ENCODE measurements at places on chromosomes 11 and 22.

DNA sequence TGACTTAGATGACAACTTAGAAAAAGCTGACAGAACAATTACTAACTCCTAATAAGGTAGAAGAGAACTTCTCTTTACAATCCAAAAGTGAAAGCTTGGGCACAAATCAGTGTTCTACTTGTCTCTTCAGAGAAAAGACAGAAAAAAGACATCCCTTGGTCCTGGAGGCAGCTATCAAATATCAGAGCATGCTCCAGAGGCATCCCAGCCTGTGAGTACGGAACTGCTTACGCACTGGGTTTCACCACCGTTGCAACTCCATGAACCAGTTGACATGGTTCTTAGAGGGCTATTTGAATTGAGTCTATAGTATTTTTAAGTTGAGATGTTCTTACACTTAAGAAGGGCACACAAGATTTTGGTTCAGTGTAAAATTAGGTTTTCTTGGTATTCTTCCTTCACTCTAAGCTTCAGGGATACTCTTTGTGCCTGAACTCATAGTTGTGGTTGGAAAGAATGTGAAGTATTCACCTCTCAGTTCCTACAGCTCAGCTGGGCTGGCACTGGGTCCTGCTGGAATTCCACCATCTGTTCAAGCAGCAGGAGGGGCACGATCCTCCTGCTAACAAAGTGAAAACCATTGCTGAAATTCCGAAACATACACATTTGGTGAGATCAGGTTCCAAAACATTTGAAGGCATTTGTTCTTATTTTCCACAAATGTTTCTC is 6.3 kb downstream of the AKIP1 start:
- DNase-seq, result no peak

GRCh38 chr11:91997226-91997625 is 227.4 kb upstream of the FAT3 start:
- no peak for DNase-seq

GRCh38 chr11:66314561-66315497 is 2.0 kb downstream of the CD248 start:
- no peak for DNase-seq

DNA sequence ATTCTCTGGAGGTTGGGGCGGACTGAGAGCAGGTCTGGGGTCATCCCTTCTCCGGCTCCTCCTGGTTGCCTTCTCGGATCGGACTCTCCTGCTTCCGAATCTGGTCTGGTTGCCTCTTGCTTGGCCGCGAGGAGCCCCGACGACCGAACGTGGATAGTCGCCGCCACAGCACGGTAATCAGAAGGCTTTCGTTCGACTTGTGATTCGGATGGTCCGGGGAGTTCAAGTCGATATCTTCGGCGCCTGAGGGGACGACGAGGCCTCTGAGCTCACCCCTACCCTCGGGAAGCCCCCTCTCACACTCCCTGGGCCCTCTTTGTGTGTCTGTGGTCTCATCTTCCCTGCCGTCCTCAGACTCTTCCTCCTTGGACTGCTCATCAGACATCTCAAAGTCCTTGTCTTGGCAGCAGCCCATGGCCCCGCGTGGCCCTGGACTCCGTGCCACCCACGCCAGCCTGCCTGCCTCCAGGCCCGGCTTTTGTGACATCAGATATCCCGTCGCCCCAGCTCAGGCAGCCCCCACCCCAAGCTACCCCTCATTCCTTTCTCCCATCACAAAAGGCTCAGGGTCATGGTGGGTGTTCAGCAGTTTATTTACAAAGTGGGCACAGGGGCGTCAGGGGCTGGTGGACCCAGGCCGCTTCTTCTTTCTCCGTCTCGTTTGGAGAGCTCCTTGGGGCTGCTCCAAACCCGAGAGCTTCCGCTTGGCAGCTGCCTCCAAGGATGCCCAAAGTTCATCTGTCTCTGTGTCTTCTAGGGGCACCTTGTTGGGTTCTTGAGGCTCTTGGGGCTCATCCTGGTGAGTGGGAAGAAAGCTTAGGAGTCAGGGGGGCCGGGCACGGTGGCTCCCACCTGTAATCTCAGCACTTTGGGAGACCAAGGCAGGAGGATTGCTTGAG is at the start of gene TEX54:
TSS of gene TEX54 (minus strand) at position 506 of the 899 bp plus-strand sequence.
- DNase-seq, result no peak

DNA sequence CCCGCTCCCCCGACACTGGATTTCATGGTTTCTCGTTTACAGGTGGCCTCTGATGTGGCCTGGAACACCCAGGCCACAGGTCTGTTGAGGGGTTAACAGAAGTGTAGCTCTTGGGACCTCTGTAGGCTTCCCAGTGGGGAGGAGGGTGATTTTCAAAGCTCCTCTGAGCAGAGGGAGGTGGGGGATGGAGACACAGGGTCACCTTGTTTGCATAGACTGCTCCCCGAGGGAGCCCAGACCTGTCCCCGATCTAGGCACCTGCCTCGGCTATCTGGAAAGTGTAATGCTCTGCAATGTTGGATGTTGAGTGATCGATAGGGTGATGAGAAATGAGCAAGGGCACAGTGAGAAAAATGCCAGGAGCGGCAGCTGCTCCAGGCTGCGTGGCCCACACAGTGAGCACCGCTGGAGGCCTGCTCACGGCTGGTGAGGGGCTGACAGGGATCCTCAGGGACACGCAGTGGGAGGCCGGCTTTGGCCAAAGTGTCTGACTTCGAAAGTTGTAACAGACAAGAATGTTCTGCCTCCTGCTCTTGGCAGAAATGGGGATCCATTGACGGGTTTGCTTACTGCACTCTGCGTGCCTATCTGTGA is 594.1 kb downstream of the BRD1 start:
- DNase-seq, result no peak

DNA sequence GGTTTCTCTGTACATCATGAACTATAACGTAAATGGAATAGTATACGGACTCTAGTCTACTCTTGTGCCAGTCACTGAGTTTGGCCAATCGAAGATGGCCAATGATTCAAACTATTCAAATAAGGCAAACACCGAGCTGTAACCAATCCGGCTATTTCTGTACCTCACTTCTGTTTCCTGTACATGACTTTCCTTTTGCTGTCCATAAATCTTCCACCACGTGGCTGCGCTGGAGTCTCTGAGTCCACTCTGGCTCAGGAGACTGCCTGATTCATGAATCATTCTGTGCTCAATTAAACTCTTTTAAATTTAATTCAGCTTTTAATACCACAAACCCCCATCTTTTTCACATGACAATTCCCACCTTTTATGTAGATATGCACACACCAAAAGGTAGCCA is 1.5 kb upstream of the JAML start:
- DNase-seq, result no peak

DNA sequence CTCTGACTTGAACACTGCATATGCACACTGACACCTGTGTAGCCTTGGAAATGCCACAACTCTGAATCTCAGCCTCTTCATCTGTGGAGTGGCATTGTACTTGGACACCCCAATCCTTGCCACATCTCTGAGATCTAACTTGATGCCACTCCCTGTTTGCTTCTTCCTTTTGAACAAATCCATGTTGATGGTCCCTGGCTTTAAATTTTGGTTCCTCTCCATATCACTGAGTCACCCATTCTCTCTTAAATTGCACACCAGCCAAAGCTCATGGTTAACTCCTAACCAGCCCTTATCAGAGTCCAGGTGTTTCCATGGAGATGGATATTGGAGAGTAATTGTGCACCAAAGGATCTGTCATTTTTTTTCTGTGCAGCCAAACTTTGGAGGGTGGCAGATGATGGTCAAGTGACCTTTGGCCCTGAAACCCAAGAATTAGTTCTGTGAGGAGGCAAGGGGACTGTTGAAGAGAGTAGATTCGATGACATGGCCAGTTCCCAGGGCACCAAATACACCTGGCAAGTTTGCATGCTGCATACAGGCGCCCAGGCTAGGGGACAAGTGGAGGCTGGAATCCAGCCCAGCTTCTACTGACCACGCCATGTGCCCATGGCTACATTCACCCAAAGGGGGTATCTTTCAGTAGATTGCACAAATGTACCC is 25.1 kb upstream of the PAMR1 start:
- DNase-seq, result no peak

DNA sequence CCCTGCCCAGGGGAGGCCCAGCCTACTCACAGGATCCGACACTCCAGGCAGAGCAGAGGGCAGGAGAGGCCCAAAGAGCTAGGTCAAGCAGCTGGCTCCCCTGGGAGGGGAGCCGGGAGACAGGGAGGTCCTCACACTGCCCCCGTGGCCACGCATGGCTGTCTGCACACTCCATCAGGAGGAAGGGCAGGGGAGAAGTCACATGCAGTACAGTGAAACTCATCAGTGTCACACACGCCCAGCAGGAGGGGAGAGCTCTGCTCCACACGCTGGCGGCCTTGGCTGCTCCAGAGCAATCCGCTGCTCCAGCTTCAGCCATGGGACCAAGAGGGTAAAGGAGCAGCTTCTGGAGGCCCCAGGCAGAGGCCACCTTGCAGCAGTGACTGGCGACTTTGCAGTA is 14.3 kb downstream of the TCIRG1 start:
- DNase-seq, result no peak
